Pericardium fibroblast (primary cell): ENCODE measurements at places on chromosomes 5 and 9. TPM values are rescaled to one million over a fixed set of nuclear protein-coding genes. Genes with fewer than 3 reads are reported as not detected.

The SPACA9 gene
- total RNA-seq, result 2.0 and 7.3 TPM in 2 replicates

The MARVELD2 gene
- total RNA-seq, result 0.09 and 0.82 TPM in 2 replicates

The SPINK7 gene
- total RNA-seq, result not detected in 2 replicates

The FOXD4L4 gene
- total RNA-seq, result not detected in 2 replicates

The VLDLR gene
- total RNA-seq, result 14.0 and 19.3 TPM in 2 replicates

The LTC4S gene
- total RNA-seq, result 34.0 and 76.1 TPM in 2 replicates

The TSSK1B gene
- total RNA-seq, result not detected in 2 replicates

The PCDHAC1 gene
- total RNA-seq, result under 0.01 and 0.34 TPM in 2 replicates

The ZNF300 gene
- 2.6 and 4.6 TPM in 2 replicates for total RNA-seq
